ENCODE measurements at places on chromosomes 2 and 18.

GRCh38 chr2:238043851-238044250, 16.9 kb upstream of the SCLY start:
- no peak for DNase-seq

- no peak for DNase-seq
Measured at GRCh38 chr2:181900007-181900651, 8.6 kb downstream of the ITPRID2 start.

DNA sequence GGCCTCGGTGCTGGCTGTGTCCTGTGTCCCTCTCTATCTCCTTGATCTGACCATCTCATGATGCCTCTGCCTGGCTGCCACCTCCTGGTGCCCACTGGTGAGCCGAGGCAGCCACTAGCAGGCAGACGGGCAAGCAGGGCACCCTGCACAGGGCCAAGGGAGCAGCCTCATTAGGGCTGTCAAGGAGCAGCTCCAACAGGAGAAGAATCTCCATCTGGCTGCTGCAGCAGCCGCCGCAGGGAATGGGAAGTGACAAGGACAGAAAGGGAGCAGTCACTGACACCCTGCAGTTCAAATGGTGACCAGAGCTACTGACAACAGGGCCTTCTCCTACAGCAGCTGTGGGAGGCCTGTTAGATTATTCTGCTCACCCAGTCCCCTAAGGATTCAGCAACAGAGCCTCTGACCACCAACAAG, 32.6 kb downstream of the ALPK2 start:
- DNase-seq: no peak

DNA sequence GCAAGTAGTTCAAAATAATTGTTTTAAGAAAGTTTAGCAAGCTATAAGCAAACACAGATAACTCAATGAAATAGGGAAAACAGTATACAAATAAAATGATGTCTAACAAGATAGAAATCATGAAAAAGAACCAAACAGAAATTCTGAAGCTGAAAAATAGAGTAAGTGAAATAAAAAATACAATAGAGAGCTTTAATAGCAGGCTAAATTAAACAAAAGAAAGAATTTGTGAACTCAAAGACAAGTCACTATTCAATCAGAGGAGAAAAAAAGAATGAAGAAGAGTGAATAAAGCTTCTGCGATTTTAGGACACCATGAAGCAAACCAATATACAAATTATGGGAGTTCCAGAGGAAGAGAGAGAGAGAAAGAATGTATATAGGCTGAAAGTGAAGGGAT, 576.8 kb downstream of the STK39 start:
- DNase-seq: no peak

DNA sequence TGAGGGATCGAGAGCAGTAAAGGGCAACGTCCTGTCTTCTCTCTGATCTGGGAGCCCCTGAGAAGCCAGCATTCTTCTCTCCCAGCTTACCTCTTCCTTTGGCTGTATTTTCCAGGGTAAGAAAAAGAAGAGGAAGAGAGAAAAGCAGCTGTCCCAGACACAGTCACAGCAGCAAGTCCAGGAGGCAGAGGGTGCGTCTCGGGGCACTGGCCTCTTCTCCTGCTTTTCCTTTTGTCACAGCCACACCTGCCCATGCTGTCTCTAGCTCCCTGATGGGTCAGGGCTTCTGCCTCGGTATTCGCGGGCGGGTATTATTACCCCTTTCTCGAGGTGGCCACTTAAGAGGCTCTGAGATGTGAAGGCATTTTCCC, 20.3 kb downstream of the TGOLN2 start:
- no peak for DNase-seq

DNA sequence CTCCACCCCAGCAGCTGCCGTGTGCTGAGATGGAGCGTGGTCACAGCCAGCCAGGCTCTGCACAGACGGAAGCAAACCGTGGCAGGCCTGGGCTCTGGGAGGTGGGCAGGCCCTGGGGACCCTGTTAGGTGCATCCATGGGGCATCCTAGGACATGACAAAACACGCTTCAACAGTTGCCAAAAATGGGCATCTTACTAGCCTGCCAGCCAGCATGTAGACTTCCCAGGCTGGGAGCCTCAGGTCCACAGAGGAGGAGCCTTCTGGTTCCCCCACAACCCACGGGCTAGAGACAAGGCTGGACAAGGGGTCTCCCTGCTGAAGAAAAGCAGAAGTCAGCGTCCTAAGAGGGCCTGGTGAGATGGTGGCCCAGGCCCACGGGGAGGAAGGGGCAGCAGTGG, 139.5 kb downstream of the HDAC4 start:
- DNase-seq: no peak

DNA sequence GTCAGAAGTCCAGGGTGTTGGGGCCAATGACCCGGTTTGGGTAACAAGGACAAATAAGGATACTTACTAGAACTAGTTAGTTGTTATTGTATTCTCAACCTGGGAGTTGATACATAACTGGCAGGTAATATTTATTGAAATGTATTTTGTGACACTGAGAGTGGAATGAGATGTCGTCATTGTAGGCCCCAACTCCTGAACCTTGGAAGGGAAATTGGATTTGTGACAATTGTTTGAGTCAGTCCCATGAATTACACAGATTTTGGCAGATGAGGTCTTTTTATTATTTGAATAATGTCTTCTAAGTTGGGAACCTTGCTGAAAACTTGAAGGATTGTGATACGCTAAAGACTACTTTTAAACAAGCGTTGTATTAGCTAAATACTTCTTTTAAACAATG, 5.1 kb downstream of the TIMM21 start:
- DNase-seq: no peak

- no peak for DNase-seq
Measured at GRCh38 chr2:39234754-39235153, 9.0 kb downstream of the CDKL4 start.

DNA sequence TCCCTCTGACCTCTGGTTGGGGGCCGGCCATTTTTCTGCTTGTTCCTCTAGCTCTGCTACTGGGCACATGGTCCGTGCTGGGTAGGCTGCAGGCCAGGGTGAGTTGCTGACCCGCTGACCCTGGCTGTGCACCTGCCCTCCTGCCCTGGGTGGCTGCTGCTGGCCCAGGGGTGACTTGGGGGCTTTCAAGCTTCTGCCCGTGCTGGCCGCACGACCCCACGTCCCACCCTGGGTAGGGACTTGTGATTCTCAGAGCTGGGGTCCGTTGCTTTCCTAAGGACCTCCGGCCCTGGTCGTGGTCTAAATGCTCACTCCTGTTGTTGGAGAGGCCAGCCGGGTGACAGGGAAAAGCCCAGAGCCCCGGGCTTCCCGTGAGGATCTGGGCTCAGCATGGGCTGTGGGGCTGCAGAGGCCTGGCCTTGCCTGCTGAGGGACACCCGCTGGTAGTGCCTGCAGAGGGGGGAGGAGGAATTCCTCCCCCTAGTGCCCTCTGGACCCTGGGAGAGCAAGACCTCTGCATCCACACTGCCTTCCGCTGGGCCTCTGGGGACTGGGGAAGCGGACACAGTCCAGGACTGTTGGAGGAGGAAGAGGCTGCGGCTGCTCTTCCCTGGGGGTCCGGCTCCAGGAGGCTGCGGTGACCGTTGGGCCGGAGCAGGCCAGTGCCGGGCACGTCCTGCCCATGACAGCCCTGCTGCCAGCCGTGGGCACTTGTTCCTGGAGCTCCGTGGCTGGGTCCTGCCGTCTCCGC, 6.3 kb upstream of the GAL3ST2 start:
- no peak for DNase-seq

DNA sequence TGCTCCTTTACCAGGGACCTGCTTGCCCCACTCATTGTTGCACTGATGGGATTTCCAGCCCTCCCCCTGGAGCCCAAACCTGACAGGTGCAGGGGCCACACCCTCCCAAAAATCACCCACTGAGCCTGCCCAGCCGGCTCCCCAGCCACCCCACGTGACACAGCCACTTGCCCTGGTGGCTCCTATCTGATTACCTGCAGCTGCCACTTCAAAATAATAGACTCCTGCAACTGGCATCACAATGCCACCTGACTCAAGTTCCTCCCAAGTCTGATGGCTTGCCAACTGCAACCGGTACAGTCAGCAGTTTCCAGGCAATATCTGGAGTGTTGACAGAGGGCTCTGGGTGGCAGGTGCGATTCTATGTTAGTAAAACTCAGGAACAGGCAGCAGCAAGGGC, 66.2 kb downstream of the CRACDL start:
- DNase-seq: no peak

DNA sequence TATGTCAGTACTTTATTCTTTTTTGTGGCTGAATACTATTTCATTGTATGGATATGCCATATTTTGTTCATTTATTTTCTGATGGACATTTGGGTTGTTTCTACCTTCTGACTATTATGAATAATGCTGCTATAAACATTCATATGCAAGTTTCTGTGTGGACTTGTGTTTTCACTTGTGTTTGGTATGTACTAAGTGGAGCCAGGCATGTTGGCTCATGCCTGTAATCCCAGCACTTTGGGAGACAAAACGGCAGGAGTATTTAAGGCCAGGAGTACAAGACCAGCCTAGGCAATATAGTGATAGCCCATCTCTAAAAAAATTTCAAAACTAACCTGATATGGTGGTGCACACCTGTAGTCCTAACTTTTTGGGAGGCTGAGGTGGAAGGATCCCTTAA, 23.3 kb downstream of the MARCHF7 start:
- DNase-seq: no peak

DNA sequence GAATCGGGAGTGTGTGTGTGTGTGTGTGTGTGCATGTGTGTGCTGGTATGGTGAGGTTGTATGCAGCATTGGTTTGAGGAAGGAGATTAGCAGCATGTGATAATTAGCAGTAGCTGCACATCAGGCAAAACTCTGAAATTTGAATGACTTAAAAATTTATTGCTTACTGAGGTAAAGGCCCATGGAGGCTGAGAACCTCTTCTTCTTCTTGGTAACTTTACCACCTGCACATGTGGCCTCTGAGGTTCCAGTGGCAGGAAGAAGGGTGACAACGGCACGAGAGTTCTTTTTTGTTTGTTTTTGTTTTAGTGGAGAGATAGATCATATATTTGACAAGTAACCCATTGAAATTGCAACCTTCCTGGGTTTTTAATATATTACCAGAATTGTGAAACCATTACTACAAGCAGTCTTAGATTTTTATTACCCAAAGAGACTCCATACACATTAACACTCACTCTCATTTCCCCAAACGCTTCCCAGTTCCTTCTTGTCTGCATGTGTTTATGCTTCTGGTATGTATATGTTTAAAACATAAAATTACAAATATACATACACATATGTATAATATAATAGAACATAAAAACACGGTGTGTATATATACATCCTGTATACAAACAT, 292.1 kb downstream of the PTGR3 start:
- no peak for DNase-seq

GRCh38 chr18:53544917-53545316, 679.6 kb downstream of the MBD2 start:
- no peak for DNase-seq
